ENCODE measurements at places on chromosomes 5 and 9.

GRCh38 chr9:133377721-133378216 is 1.6 kb downstream of the STKLD1 start:
- no peak for DNase-seq

GRCh38 chr5:133065471-133065870 is 13.7 kb downstream of the HSPA4 start:
- DNase-seq = no peak

- DNase-seq = no peak
Observed at GRCh38 chr9:33659921-33660320, 135.4 kb upstream of the PRSS3 start.

DNA sequence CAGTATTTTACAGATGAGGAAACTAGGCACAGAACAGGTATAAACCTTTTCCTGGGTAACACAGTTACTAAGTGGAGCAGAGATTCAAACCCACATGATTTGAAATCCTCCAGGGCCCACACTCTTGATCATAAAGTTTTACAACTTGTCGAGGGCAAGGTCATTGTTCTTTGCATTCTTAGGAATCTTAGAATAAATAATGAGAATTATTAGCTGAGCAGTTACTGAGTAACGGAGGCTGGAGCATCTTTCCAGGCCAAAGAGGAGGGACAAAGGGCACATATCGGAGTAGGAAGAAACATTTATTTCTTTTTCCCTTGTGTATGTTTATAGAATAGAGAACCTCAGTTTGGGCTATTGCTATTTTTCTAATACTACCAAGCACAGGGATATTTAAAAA is 27.1 kb upstream of the F2R start:
- no peak for DNase-seq

- no peak for DNase-seq
Observed at GRCh38 chr9:4339836-4340560, 40.1 kb upstream of the GLIS3 start.

DNA sequence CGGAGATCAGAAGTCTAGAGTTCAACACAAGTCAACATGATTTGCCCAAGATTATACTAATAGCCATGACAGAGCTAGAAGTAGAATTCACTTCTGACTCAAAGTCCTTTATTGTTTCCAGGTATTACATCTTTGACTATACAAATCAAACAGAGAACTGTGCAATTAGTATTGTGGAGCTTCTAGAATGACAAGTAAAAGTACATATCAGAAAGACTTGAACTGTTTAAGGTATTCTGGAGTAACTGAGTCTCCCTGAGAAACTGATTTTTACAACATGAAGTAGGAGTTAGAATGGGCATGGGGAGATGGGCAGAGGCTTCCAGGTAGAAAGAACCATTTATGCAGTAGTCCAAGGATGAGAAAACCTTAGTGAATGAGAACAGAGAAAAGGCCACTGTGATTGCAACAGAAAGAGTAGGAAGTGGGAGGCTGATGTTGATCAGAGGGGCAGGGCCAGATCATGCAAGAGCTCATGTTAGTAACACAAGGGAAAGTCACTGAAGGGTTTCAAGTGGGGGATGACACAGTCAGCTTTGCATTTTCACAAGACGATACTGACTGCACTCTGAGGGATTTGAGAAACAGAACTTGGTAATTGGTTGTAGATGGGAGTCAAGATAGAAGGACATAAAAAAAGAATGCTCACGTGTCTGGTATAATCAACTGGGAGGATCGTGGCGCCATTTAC is 280.7 kb downstream of the RFX3 start:
- DNase-seq = no peak

- DNase-seq = no peak
Observed at GRCh38 chr5:8851101-8851500, 694.8 kb downstream of the SEMA5A start.

DNA sequence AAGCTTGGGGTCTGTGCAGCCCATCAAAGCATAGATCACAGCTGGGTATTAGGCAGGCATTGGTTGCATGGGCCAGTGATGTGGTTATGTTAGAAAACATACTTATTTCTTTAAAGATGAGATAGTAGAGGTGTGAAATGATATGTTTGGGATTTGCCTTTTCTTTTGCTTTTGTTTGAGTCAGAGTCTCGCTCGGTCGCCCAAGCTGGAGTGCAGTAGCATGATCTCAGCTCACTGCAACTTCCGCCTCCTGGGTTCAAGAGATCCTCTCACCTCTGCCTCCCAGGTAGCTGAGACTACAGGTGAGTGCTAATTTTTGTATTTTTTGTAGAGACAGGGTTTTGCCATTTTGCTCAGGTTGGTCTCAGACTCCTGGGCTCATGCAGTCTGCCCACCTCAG is 84.8 kb downstream of the PDE6A start:
- no peak for DNase-seq

DNA sequence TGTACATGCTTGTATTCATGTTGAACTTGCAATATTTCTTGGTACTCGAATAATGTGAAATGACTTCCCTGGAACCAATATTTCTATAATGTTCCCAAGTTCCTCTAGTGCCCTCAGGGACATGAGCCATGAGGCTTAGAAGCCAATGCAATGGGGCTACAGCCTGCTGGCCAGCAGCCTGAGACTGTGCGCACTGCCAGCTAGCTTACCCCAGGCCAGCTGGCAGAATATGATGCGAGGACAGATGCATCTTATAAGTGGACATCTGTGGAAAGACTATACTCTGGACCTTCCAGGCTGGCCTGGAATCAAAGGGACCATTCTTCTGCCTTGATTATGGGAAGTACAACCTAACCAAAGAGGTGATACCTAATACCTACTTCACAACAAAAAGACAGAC is 1862.0 kb upstream of the ACO1 start:
- DNase-seq = no peak

DNA sequence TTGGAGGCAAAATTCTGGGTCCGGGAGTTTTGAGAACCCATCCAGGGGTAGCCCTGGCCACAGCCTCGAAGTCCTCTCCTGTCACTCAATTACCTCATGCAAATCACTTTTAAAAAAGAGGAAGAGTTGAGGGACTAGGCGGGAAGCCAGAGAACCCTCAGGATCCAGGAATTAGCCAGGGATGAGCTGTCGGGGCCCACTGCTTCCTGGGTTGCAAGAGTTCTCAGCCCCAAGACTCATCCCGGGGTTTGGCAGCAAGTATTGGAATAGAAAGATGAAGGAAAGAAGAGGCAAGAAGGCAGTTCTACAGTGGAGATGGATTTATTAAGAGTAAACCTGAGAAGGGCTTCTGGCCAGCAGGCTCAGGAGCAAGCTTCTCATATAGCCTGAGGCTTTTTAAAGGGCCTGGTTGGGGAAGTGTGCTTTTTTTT is 25.6 kb downstream of the C9orf50 start:
- DNase-seq = no peak

DNA sequence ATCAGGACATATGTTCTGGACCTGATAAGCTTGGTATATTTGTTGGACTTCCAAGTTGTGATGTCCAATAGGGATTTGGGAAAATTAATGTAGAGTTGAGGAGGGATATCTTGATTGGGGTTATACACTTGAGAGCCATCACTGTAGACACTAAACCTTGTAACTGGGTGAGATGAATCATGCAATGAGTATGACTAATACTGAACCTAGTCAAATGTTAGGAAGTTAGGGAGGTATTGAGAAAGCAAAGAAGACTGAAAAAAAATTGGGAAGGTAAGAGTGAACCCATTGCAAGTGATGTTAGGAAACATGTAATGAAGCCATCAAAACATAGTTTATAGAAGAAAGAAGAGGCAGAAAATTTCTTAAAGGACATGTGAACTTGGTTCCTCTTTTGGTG is 668.4 kb upstream of the CDH9 start:
- no peak for DNase-seq

- DNase-seq = no peak
Observed at GRCh38 chr9:93900971-93901861, 53.9 kb downstream of the BARX1 start.

DNA sequence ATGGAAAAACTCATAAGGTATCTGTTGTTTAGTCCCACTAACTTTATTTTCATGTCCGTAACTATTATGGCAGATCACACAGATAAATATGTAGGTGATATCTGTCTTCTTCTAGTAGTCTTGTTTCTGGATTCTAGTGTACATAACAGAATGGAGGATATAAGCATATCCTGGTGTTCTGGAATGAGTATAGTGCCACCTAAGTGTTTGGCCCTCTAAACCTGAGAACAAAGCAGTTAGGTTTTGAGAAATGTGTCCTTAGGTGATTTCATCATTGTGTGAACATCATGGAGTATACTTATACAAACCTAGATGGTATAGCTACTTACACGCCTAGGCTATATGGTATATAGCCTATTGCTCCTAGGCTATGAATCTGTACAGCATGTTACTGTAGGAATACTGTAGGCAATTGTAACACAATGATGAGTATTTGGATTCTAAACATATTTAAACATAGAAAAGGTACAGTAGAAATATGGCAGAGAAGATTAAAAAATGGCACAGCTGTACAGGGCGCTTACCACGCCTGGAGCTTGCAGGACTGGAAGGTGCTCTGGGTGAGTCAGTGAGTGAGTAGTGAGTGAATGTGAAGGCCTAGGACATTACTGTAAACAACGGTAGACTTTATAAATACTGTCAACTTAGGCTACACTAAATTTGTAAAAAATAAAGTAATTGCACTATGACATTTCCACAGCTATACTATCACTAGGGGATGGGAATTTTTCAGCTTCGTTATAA is 150.3 kb upstream of the SLC24A2 start:
- DNase-seq = no peak

Measured in CD4-positive, alpha-beta T cell treated with Interleukin-17A for 4 hours (primary cell).